ENCODE measurements at places on chromosomes 1 and 21.

- no peak for DNase-seq
These were observed 7.8 kb upstream of the CASZ1 start for GRCh38 chr1:10803971-10804820.

DNA sequence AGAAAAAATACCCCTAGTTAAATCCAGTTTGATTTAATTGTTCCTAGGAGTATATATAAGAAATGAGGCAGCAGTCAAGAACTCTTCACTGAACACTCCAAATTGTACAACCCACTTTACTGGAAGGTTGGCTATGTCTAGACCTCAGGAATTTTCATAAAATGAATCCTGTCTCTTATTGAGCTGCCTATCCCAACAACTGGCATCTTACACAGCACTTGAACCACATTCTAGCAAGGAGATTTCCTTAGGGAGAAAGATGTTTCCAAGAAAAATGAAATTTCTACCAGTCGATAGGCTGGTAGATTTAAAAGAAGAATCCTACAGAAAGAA lies 16.3 kb downstream of the RNF19B start:
- no peak for DNase-seq

GRCh38 chr1:212440419-212440818 lies 7.7 kb downstream of the NENF start:
- no peak for DNase-seq

DNA sequence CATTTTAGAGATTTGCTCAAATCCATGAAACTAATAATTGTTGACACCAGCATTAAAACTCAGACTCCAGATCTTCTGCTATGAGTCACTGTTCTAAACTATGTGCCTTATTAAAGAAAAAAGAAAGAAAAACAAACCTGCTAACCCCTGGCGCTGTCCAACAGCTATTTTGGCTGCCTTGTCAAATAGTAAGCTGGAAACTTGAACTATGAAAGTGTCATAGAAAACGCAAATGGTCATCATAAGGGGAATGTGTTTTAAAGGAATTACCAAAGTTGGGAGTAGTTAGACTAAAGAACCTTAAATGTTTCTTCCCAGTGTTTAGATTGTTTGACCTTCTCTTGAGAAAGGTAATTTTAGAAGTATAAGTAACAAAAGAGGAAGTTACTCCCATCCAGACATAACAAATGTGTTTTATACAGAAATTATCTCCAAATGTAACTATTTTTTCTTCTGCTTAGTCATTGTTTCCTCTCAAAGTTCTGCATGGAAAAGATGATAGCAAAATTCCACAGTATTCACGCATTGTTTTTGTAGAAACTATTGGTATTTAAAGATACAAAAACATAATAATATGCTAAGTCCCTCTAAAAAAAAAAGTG lies 272.4 kb downstream of the TPR start:
- DNase-seq = no peak

- no peak for DNase-seq
These were observed 53.9 kb upstream of the FBXO28 start for GRCh38 chr1:224059897-224060427.

Data from cortex of kidney (tissue), 1 donor.